Sigmoid colon (tissue), 7 donors: ENCODE measurements at places on chromosomes 6 and 20. TPM values are rescaled to one million over a fixed set of nuclear protein-coding genes. Genes with fewer than 3 reads are reported as not detected.

The TNFRSF6B gene
- total RNA-seq: 45.5 TPM

The BMP2 gene
- total RNA-seq: 2.6 TPM

The CMTR1 gene
- total RNA-seq: 30.8 TPM

GRCh38 chr6:111750753-111751673 is 122.2 kb downstream of the FYN start:
- no peaks in the 10 kb centered on the region for H3K4me1 ChIP-seq
- no peaks in the 10 kb centered on the region for H3K36me3 ChIP-seq
- no peak overlapping the region for H3K27ac ChIP-seq
- H3K4me3 ChIP-seq: no peak overlapping the region

The SPDEF gene
- not detected for total RNA-seq

DNA sequence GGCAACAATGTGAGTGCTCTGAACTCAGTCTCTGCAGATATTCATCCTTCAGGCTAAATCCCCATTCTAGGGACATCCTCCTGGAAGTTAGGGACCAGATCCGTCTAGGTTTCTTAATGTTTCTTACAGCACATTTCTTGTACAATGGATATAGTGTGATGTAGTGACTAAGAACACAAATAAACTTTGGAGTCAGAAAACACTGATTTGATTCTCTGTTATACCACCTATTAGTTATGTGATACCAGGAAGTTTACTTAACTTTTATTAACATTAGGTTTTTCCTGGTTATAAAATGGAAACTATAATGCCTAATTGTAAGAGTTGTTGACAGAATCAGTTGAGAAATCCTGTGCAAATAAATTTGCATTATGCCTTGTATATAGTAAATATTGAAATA is 57.6 kb upstream of the KCNQ5 start:
- no peak overlapping the region for H3K27ac ChIP-seq
- no peak for DNase-seq
- H3K36me3 ChIP-seq: no peaks in the 10 kb centered on the region
- H3K4me1 ChIP-seq: no peaks in the 10 kb centered on the region
- no peak overlapping the region for H3K4me3 ChIP-seq
